ENCODE measurements at places on chromosomes 7 and 10. TPM values are rescaled to one million over a fixed set of nuclear protein-coding genes. Genes with fewer than 3 reads are reported as not detected.

- no peak for DNase-seq
Observed at GRCh38 chr10:8102708-8103401, 48.4 kb downstream of the GATA3 start.

- DNase-seq = no peak
Observed at GRCh38 chr10:61175316-61175715, 231.3 kb upstream of the RHOBTB1 start.

The FRAT1 gene
- 4.3 TPM for total RNA-seq

The GSDME gene
- 51.0 TPM for total RNA-seq

The IKZF1 gene
- not detected for total RNA-seq

The TYW1B gene
- total RNA-seq = 1.7 TPM

DNA sequence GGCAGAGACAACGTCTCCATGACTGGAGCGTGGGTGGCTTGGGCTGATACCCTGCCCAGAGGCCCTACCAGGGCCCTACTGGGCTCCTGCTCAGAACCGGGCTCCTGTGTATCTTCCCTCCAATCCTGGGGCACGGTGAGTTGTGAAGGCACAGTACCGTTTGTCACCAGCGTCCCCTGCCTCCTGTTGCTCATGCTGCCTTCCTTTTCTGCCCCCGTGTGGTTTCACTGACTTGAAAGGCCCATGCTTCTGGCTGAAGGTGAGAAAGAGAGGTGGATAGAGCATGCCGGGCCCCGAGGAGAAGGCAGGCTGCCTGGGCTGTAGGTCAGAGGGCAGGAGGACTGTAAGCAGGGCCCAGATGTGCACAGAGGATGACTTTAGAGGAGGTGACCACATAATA, 9.1 kb upstream of the DMBT1 start:
- DNase-seq = no peak

GRCh38 chr10:128022261-128023196, 103.7 kb downstream of the MKI67 start:
- DNase-seq = no peak

DNA sequence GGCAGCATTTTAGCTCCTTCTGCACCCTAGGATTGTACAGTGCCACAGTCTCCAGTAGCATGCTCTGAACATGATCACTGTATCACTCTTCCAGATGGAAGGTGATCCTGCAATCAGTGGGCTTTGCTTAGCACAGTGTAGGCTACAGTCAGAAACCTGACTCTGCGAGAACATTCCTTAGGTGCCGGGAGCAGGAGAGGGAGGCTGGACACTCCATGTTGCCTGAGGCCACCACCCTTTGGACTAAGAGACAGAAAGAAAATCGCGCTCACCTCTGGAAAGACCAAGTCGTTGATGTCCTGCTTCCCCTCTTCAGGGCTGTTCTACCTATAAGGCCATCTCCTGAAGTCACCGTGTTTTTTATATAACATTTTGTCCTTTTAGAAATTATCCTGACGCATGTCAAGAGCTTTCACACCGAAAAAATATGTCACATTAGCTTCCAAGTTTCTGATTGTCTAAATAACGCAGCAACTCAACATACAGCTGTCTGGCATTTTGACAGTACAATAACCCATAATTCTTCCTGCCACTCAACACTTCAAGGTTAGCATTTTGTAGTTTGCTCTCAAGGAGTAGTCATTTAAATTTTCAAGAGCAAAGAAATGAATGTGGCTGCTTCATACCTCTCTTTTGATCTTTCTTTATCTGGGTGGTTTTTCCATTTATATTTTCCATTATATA, 563.1 kb downstream of the LRMDA start:
- no peak for DNase-seq

The CCDC136 gene
- 5.7 TPM for total RNA-seq
